ENCODE measurements at places on chromosomes 11 and 22.

GRCh38 chr11:1151366-1152315, 6.1 kb upstream of the MUC5AC start:
- DNase-seq = no peak

- no peak for DNase-seq
These were observed 94.5 kb upstream of the HSD17B12 start for GRCh38 chr11:43585877-43586608.

- DNase-seq = no peak
These were observed 125.5 kb upstream of the NECTIN1 start for GRCh38 chr11:119854521-119854920.

GRCh38 chr22:40480996-40481395, 110.6 kb downstream of the SGSM3 start:
- no peak for DNase-seq

GRCh38 chr22:45631140-45631840, 40.3 kb upstream of the ATXN10 start:
- no peak for DNase-seq

- DNase-seq = no peak
These were observed 140.3 kb upstream of the MTNR1B start for GRCh38 chr11:92829121-92829520.

DNA sequence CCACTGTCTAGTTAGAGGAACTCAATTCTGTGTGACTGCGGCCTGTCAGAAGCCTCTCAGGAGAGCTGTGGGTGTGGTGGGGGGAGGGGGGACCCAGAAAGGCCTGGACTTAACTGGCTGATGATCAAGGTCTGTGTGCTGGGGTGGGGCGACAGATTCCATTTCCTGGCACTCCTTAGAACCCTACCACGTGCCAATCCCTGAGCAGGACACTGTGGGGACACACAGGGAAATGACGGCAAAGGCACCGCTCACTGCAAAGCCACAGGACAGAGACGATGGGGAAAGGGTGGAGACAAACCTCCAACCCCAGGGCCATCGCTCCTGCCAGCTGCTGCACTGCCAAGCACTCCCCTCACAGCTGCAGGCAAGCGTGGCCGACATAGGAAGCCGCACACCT, 58.4 kb upstream of the BID start:
- DNase-seq = no peak
